Esophagus muscularis mucosa (tissue), 4 donors: ENCODE measurements at places on chromosomes 3 and 15. TPM values are rescaled to one million over a fixed set of nuclear protein-coding genes. Genes with fewer than 3 reads are reported as not detected.

DNA sequence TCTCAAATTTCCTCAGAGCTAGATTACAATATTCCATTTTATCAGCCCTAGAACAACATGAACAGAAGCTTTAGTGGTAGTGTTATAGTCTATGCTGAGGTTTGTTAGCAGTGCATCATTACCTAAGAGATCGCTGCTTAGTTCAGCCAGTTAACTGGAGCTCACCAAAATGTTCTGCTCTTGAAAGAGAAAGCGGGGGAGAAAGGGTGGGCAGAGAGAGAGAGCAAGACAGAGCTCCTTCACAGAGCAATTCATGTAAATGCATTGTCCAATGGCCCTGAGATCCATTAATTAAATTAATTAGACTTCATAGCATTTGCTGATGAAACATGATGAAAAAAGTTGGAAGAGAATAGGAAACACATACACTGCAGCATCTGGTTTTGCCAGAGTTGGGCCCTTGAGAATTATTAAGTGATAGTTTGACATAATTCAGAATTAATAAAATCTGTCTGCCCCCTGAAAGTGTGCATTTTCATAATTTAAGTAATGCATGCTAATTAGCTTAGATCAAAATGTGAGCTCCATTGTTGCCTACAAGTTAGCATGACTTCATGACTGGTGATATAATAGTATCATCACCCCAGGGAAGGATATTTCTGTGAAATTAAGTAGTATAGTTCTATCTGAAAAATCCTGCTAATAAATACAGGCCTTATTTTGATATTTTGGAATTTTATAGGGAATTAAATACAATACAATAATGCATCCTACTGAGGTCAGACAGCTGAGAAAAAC lies 86.9 kb upstream of the LYSMD4 start:
- no peak for DNase-seq

Gene ATP10A
- 51.9 TPM for total RNA-seq

- DNase-seq = no peak
Observed at GRCh38 chr3:13879102-13879945, 547 bp downstream of the WNT7A start.

DNA sequence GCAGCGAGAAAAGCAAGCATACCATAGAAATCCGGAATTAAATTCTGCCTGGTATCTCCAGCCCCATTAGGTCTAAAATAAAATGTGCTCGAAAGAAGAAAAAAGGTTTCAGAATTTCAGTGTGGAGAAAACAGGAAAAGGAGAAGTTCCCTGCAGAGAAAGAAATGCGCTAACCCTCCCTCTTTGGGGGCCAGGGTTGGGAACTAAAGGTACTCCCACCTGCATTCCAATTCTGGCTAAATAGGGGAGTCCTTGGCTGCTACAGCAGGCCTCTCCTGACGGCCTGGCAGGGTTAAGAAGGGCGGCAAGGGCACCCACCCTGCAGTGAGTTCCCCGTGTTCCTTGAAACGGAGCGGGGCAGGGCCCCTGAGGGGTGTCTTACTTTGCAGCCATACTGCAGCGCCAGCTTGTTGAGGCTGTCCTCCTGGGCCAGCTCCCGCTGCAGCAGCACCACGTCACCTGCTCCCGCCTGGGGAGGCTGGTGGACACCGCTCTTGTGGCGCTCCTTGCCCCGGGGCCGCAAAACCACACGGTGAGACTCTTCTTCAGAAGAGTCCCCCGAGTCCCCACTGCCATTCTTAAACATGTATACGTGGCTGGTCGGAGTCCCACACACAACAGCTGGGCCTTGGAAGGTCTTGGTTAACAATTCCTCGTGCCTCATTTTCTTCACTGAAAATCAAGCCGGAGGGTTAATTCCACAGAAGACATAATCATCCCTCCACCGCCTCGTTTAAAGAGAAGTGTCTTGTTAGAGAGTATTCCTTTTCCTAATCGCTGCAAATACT lies 1.7 kb downstream of the LYSMD4 start:
- no peak for DNase-seq

GRCh38 chr15:76155731-76156130 lies 95.9 kb downstream of the TMEM266 start:
- no peak for DNase-seq

- DNase-seq = no peak
Observed at GRCh38 chr15:91411586-91411985, 311.5 kb downstream of the SV2B start.

DNA sequence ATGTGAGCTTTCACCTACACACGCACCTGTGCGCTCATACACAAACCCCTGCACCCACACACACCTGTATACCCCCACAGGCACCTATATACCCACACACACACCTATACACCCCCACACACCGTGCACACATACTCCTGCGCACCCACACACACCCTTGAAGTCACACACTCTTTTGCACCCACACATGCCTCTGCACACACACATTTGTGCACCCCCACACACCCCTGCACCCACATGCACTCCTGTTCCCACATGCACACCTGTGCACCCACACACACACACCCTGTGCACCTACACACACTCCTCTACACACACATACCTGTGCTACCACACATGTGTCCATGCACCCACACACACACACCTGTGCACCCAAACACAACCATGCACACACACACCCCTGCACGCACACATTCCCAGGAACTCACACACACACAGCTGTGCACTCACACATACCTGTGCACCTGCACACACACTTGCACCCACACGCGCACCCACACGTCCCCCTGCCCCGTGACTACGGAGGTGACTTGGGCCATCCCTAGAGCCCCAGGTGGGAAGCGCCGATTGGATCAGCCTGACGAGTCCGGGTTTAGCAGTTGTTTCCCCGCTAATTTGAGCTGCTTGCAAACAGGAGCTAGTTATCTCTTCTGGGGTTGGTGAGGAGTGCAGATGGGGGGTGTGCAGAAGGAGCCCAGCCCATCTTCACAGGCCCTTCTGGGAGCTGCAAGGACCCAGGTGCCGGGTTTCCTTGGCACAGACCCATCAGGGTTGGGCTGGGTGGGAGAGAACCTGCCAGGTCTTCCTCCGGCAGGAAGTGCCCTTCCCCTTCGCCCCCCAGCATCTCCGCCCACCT lies 97.8 kb downstream of the CHSY1 start:
- DNase-seq = no peak

DNA sequence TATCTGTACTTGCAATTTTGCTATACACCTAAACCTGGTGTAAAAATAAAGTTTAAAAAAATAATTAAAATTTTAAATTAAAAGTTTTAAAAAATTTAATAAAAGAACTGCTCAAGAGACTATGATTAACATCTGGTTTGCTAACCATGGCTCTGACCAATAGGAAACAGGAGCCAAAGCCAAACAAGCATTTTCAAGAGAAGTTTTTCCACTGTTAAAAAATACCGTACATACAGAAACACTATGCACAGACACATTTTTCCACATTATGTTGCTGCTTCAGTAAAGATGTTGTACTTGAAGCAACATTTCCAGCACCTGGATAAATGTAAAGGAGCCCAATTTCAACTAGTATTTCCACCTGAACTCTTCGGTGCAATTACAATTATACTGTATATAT lies 543.9 kb upstream of the NAALADL2 start:
- DNase-seq = no peak

GRCh38 chr15:101391981-101392640 lies 97.1 kb upstream of the SNRPA1 start:
- no peak for DNase-seq

Gene USP50
- total RNA-seq = not detected

DNA sequence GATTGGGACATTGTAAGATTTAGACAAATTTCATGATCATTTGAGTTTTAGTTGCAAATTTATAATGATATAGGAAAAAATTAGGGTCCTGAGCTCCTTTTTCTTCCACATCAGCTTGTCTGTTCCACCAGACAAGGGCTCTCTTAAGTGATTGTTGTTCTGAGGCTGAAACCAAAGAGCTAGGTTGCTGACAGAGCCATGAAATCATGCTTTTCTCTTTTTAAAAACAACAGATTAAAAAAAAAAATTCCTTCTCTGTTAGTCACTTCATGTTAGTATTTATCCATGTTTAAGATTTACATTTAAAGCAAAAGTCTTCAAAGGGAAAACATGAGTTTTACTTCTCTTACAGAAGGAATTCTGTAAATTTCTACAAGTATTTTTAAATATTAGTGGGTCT lies 56.8 kb downstream of the ATP2C1 start:
- DNase-seq = no peak

Gene AP3B2
- 1.2 TPM for total RNA-seq

- no peak for DNase-seq
Observed at GRCh38 chr3:34619990-34620389, 821.6 kb downstream of the PDCD6IP start.

DNA sequence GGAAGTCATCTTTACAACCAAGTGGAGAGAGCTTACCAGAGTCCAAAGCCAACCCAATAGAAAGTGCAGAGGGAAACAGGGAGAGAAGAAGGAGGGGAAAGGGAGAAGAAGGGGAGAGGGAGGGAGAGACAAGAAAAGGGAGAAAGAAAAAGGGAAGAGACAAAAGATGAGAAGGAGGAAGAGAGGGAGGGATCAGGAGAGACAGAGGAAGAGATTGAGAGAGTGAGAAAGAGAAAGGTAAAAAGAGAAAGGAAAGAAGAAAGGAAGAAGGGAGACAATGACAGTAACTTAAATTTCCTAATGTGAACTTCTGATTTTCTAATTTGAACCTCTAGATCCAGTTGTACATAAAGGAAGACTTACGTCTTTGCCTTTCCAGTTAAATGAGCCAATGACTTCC lies 20.7 kb upstream of the WNT5A start:
- DNase-seq = no peak

- DNase-seq = no peak
Observed at GRCh38 chr15:56871185-56871584, 47.3 kb upstream of the TCF12 start.

Gene C15orf40
- 9.4 TPM for total RNA-seq

DNA sequence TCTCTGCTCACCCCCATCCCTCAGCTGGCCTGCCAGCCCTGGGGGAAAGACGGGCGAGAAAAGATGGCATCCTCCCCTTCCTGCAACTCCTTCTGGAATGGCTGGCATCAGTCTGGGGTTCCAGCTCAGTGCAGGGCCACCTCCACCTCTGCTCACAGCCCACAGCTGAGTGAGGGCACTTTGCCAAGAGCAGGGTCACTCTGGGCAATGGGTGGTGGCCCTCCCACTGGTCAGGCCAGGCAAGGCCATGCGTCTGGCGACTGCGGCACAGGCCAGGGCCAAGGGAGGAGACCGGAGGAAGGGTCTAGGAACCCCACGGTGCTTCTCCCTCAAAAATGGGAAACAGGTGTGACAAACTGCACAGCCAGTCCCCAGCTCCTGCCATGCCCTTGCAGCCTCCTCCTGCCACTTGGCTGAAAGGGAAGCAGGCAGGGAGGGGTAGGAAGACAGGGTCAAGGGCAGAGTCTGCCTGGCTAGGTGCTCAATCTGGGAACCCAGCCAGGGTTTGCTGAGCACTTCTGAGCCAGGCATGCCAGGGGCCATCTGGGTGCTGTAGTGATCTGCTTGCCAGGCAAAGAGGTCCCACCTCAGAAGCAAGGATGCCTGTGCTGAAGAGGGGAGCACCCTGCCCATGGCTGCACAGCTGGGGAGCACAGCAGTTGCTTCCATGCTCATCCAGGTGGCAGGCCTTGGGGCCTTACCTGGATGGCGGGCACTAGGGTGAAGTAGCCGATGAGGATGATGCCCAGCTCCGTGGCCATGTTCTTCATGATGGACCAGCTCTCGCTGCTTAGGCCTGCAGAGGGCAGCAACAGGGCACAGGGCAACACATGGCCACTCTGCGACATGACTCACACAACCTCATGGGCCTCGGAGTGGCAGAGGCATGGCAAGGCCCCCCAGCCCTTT lies 41.2 kb downstream of the PTPN23 start:
- DNase-seq = no peak

- DNase-seq = no peak
Observed at GRCh38 chr3:180680097-180680430, 775 bp upstream of the CCDC39 start.

Gene NRG4
- total RNA-seq = not detected

DNA sequence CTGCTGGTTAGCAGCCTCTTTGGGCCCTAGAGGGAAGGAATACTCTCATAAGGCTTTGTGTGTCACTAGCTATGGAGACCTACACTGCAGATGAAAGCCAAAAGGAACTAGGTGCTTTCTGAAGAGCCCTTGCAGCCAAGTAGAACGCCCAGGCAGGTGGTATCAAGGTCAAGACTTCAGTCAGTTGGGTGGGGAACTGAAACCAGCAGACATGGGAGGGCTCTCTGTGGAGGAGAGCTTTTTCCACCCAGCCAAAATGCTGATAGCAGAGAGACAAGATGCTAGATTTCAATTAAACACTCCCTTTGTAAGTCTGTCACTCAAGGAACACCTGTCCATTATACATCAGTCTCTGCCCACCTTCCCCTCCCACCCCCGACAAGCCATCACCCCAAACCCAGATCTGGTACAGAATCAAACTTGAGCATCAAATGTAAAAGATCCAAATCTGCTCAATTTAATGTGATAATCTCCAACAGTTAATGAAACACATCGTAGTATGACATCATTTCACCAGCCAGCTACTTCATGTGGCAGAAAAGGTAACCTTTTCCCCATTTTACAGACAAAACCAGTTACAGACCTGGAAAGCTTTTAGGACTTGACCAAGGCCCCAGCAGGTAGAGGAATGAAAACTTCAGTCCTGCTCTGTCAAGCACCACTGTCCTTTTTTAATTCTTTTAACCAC lies 14.6 kb downstream of the MRPS25 start:
- no peak for DNase-seq

- DNase-seq = peak; percentile 93
Observed at GRCh38 chr3:105369500-105370371, 3.0 kb downstream of the ALCAM start.

- no peak for DNase-seq
Observed at GRCh38 chr15:34732430-34732829, 22.4 kb downstream of the GJD2 start.

DNA sequence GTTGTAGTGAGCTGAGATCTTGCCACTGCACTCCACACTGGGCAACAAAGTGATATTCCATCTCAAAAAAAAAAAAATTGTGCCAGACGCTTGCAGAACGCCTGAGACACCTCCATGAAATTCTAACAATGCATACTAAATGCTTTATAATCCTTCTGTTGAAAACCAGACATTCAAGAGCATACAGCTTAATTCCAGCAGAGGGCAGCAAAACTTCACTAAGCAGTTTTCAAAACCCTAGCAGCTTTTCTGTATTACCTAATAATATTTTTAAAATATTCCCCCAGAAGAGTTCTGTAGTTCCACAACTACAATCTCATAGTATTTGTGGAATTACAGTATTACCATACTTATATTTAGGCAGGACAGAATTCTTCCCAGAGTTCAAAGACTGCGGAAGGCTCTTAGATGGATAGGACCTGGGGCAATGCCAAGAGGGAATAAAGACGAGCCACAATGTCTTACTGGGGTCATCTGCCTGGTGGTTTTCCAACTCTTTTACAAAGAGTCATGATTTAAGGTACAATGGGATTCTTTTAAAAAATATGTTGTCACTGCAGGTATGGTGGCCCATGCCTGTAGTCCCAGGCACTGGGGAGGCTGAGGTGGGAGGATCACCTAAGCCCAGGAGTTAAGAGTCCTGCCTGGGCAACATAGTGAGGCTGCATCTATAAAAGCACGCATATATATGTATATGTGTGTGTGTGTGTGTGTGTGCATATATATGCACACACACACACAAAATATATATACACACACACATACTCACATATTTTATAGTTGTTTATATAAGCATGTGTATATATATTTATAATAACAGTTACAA lies 19.6 kb upstream of the TASOR start:
- no peak for DNase-seq

Gene SPRED1
- 14.5 TPM for total RNA-seq

GRCh38 chr15:77032647-77033416 lies 37.9 kb downstream of the PSTPIP1 start:
- DNase-seq = no peak
